ENCODE measurements at places on chromosomes 4 and X. TPM values are rescaled to one million over a fixed set of nuclear protein-coding genes. Genes with fewer than 3 reads are reported as not detected.

DNA sequence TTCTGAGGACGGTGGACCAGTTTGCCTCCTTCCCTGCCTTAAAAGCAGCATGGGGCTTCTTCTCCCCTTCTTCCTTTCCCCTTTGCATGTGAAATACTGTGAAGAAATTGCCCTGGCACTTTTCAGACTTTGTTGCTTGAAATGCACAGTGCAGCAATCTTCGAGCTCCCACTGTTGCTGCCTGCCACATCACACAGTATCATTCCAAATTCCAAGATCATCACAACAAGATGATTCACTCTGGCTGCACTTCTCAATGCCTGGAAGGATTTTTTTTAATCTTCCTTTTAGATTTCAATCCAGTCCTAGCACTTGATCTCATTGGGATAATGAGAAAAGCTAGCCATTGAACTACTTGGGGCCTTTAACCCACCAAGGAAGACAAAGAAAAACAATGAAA, 255.3 kb downstream of the RAPGEF2 start:
- no peak overlapping the region for H3K4me3 ChIP-seq
- peaks cover 2% of the 10 kb centered on the region for H3K27me3 ChIP-seq
- DNase-seq, result no peak
- peaks cover 7% of the 10 kb centered on the region for H3K36me3 ChIP-seq
- H3K4me1 ChIP-seq, result no peaks in the 10 kb centered on the region

The MAGEE2 gene
- total RNA-seq, result not detected

GRCh38 chr4:108772402-108772801, 9.5 kb upstream of the ETNPPL start:
- no peaks in the 10 kb centered on the region for H3K4me1 ChIP-seq
- H3K4me3 ChIP-seq, result no peak overlapping the region
- DNase-seq, result no peak
- H3K27ac ChIP-seq, result no peak overlapping the region
- no peaks in the 10 kb centered on the region for H3K36me3 ChIP-seq
- no peaks in the 10 kb centered on the region for H3K27me3 ChIP-seq

DNA sequence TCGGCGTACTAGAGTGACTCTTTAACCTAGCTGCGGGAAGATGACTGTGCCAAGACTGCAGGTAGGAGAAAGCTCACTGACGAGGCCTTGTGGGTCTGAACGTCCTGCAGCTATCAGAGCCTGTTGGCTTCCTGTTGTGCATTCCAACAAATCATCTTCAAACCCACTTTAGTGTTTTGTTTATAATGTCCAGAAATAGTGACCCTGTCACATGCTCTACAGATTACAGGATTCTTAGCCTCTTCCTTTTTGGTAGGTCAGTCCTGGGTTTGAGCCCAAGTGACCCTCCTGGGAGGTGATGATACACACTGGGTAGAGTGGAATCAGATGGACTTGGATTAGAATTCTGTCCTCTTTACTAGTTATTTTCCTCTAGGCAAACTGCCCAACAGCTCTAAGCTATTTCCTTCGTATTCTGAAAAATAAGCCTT, 33.2 kb downstream of the HTT start:
- no peak overlapping the region for H3K4me3 ChIP-seq
- H3K27me3 ChIP-seq, result no peaks in the 10 kb centered on the region
- H3K4me1 ChIP-seq, result no peaks in the 10 kb centered on the region
- DNase-seq, result no peak

The CXCL8 gene
- total RNA-seq, result not detected

- no peaks in the 10 kb centered on the region for H3K4me1 ChIP-seq
- DNase-seq, result no peak
- H3K36me3 ChIP-seq, result peaks cover 5% of the 10 kb centered on the region
- H3K4me3 ChIP-seq, result no peak overlapping the region
- H3K27ac ChIP-seq, result no peak overlapping the region
These were observed 262.7 kb downstream of the PDHA2 start for GRCh38 chr4:96102541-96103026.

- H3K27ac ChIP-seq, result no peak overlapping the region
- no peak for DNase-seq
- no peaks in the 10 kb centered on the region for H3K36me3 ChIP-seq
- no peak overlapping the region for H3K4me3 ChIP-seq
- H3K27me3 ChIP-seq, result peaks cover 4% of the 10 kb centered on the region
These were observed 176.2 kb upstream of the TACR3 start for GRCh38 chr4:103895876-103896465.

Data from glutamatergic neuron (in vitro differentiated cells).